ENCODE measurements at places on chromosomes 2 and 18. TPM values are rescaled to one million over a fixed set of nuclear protein-coding genes. Genes with fewer than 3 reads are reported as not detected.

DNA sequence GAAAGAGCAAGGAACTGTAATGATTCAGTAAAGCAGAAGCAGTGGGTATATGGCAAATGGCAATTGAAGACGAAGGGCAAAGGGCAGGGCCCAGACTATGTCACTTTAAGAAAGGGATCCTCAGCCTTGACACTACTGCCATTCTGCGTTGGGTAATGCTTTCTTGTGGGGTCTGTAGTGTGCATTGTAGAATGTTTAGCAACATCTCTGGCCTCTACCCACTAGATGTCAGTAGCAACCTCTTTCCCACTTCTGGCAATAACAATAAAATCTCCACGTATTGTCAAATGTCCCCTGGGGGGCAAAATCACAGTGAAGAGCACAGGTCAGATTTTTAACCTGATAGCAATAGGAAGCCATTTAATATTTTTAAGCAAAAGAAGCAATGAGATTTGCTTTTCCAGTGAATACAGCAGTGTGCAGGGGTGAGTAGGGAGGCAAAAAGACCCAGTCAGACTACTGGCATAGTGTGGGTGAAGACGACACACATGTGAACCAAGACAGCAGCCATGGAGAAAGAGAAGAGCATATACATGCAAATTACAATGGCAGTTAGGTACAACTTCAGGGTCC, 209.5 kb downstream of the DYM start:
- H3K27ac ChIP-seq = no peak overlapping the region
- H3K4me1 ChIP-seq = peaks cover 40% of the 10 kb centered on the region
- H3K36me3 ChIP-seq = peaks cover 12% of the 10 kb centered on the region
- DNase-seq = peak; percentile 23
- H3K4me3 ChIP-seq = no peak overlapping the region
- H3K27me3 ChIP-seq = no peaks in the 10 kb centered on the region

DNA sequence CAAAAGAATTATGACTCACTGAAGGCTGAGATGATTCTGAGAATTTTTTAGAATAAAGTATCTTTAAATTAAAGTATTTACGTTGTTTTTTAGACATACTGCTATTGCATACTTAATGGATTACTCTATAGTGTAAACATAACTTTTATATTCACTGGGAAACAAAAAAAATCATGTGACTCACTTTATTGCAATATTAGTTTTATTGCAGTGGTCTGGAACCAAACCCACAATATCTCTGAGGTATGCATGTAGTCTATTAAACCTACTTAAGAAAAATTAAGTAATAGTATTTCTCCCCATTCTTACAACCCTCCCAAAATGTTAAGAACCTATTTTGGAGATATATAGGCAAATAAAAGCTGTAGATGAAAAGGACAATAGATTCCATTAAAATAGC, 142.9 kb upstream of the ZNF521 start:
- no peak for DNase-seq
- H3K27me3 ChIP-seq = no peaks in the 10 kb centered on the region

DNA sequence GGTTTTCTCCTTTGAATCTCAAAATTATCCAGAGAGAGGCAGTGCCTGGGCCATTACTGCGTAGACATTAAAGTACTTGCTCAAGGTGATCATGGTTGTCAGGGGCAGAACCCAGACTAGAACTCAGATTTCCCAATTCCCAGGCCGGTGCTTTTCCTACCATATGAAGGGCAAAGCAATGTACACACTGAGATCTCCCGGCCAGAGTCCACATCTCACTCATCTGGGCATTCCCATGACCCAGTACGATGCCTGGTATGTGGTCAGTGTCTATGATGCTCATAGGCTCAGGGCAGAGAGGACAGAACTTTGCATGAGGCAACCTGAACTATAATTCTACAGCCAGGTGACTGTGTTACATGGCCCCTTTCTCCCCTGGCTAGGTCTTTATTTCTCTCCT, 531.4 kb downstream of the TDRD15 start:
- DNase-seq = no peak
- H3K27me3 ChIP-seq = no peaks in the 10 kb centered on the region
- H3K36me3 ChIP-seq = no peaks in the 10 kb centered on the region
- H3K4me3 ChIP-seq = no peak overlapping the region
- no peaks in the 10 kb centered on the region for H3K4me1 ChIP-seq
- no peak overlapping the region for H3K27ac ChIP-seq

GRCh38 chr2:126890551-126891450, 7.9 kb upstream of the TEX51 start:
- no peak overlapping the region for H3K27ac ChIP-seq
- H3K36me3 ChIP-seq = no peaks in the 10 kb centered on the region
- no peak for DNase-seq
- H3K4me3 ChIP-seq = no peak overlapping the region

GRCh38 chr2:234305846-234306245, 191.0 kb downstream of the ARL4C start:
- peaks cover 46% of the 10 kb centered on the region for H3K4me1 ChIP-seq
- H3K36me3 ChIP-seq = peaks cover 10% of the 10 kb centered on the region
- DNase-seq = no peak
- no peak overlapping the region for H3K27ac ChIP-seq

GRCh38 chr18:61738488-61738887, 154.3 kb downstream of the RNF152 start:
- no peak overlapping the region for H3K4me3 ChIP-seq
- peaks cover 41% of the 10 kb centered on the region for H3K4me1 ChIP-seq
- peaks cover 2% of the 10 kb centered on the region for H3K27me3 ChIP-seq

DNA sequence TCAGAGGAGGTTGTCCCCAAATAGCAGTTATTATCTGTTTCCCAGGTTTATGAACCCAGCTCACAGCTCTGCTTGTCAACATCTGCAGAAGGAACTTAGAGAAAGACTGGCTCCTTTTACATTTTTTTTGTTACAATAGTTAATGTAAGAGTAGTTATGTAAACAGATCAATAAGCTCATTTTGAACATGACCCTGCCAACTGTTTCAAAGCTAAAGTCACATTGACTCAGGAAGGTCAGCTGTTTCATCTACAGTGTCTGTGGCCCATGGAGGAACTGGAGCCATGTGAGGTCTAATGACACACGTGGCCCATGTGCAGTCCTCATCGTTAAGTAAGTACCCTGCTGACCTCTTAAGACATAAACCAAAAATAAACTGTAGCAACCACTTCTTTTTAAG, 97.1 kb downstream of the SH3RF3 start:
- H3K27me3 ChIP-seq = peaks cover 18% of the 10 kb centered on the region
- no peak for DNase-seq
- no peaks in the 10 kb centered on the region for H3K36me3 ChIP-seq
- H3K4me3 ChIP-seq = no peak overlapping the region
- peaks cover 11% of the 10 kb centered on the region for H3K4me1 ChIP-seq

DNA sequence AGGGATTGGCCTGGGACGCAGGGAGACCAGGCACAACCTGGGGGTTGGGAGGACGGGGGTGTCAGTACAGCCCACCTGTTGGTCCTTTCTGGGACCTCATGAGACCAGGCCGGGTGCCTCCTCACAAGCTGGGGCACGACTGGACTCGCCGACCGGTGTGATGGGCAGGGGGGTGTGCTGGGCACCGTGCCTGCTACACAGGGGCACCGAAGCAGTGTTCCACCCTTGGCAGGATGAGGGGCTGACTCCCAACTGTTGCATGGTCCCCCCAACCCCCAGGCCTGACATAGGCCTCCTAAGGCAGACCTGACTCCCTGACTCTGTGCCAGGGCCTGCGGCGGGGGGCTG, 256.7 kb downstream of the ATAD2B start:
- H3K36me3 ChIP-seq = no peaks in the 10 kb centered on the region
- no peaks in the 10 kb centered on the region for H3K4me1 ChIP-seq
- no peak overlapping the region for H3K4me3 ChIP-seq

The SPATS2L gene
- total RNA-seq = 198 TPM

The TUBA3E gene
- total RNA-seq = not detected

The VWC2L gene
- total RNA-seq = not detected

The COLEC12 gene
- total RNA-seq = not detected

The GCA gene
- total RNA-seq = 0.29 TPM
